ENCODE measurements at places on chromosomes 11 and 22.

GRCh38 chr22:36470162-36470993, 11.1 kb downstream of the TXN2 start:
- peak; percentile 78 for DNase-seq

GRCh38 chr11:80838153-80838552, 1397.3 kb upstream of the TENM4 start:
- DNase-seq = no peak

DNA sequence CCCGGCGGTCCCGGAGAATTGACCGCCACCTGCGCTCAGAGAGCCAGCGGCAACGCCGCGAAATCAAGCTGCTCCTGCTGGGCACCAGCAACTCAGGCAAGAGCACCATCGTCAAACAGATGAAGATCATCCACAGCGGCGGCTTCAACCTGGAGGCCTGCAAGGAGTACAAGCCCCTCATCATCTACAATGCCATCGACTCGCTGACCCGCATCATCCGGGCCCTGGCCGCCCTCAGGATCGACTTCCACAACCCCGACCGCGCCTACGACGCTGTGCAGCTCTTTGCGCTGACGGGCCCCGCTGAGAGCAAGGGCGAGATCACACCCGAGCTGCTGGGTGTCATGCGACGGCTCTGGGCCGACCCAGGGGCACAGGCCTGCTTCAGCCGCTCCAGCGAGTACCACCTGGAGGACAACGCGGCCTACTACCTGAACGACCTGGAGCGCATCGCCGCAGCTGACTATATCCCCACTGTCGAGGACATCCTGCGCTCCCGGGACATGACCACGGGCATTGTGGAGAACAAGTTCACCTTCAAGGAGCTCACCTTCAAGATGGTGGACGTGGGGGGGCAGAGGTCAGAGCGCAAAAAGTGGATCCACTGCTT, 25.5 kb downstream of the GNAZ start:
- no peak for DNase-seq

DNA sequence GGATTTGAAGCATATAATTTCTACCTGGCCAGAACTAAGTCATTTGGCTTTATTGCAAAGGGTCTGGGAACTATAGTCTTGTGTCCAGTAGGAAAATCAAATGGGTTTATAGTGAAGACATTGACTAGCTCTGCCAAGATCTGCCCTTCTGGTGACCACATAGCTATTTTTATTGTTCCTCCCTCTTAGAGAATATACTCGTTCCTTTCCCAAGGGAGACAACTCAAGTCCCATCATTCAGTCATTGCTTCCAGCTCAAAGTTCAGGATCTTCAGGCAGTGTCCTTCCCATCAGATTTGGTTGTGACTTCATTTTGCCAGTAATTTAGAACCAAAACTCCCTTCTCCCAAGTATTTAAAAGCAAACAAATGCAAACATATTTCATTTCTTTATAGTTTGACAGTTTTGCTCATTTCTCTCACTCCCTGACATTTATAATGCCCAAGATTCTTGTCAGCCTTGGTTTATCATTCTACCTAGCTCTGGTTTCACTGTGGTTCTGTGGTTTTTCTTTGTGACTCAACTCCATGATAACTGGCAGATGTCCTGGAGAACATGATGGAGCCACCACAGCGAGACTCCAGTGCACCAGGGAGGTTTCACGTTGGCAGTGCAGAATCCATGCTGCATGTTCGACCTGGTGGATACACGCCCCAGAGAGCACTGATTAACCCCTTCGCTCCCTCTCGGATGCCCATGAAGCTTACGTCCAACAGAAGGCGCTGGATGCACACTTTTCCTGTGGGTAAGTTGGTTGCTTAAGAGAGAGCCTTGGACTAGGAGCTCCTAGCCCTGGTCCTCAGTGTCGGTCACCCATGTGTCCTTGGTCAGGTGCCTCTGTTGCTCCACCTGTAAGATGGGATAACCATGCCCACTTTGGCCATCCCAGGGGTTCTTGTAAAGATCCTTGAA, 64.9 kb downstream of the DEPDC5 start:
- no peak for DNase-seq

DNA sequence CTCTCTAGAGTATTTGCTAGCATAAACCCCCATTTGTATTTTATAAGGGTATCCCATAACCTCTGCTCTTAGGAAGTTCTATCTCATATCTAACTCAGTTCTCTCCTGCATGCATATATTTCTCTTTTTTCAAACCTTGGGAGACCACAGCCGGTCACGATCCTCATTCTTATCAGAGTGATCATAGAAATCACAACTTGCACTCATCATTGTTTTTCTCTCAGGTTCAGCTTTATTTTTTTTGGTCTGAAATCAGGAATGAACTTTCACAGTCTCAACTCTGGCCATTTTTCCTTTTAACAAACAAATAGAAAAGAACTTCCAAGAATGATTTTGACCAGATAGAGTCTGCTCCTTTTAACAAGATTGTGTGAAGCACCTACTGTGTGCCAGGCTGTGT, 98.6 kb upstream of the BLID start:
- DNase-seq = no peak

- peak; percentile 38 for DNase-seq
These were observed 449 bp upstream of the KREMEN1 start for GRCh38 chr22:29072193-29072978.

GRCh38 chr22:32200752-32201151, 4.1 kb downstream of the RFPL2 start:
- DNase-seq = no peak

DNA sequence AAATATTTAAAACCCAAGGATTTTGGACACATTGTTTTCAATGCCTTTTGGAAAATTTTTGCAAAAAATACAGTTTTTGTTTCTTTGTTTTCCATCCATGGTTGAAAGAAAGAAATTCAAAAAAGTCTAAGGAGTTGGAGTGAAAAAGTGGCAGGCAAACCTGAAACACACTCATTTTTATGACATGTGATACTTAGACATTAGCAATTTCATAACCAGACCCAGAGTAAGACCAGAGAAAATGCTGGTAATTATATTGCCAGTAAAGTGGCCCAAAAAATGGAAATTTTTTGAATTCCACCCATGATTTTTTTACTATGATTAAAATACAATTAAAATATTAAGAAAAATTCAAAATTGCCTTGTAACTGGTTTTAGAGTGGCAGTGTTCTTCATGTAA, 128.2 kb downstream of the SLC17A6 start:
- DNase-seq = no peak

GRCh38 chr11:64790205-64791095, 12.1 kb upstream of the SF1 start:
- DNase-seq = no peak

DNA sequence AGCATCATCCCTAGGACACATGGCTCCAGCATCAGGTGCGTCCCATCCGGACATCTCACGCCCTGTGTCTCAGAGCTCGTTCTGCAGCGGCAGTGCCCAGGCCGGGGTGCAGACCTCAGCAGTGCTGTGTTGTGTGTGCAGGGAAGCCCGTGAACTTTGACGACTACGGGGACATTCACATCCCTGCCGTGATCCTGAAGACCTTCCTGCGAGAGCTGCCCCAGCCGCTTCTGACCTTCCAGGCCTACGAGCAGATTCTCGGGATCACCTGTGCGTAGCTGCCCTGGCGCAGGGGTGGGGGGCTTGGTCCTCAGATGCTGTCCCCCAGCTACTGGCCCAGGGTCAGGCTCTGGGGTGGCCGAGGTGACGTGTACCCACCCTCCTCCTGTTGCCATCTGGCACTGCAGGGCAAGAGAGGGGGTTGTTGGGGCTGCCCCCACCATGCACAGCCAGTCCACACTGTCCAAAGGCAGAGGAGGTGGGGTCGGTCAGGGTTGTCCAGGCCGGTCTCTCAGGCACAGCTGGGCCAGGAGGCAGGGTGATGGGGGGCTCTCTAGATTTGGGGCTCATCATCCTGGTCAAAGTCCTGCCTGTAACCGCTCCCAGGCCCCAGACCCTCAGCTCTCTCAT, 96.5 kb downstream of the ARHGAP8 start:
- DNase-seq = no peak

GRCh38 chr11:96107143-96107824, 183.4 kb upstream of the MTMR2 start:
- DNase-seq = no peak

Data from skin of body (tissue), 3 donors.